ENCODE measurements at places on chromosomes 11 and 22.

GRCh38 chr11:13635804-13636203, 32.7 kb upstream of the FAR1 start:
- DNase-seq = no peak

GRCh38 chr11:4763096-4763495, 6.6 kb downstream of the OR51F1 start:
- DNase-seq = no peak

DNA sequence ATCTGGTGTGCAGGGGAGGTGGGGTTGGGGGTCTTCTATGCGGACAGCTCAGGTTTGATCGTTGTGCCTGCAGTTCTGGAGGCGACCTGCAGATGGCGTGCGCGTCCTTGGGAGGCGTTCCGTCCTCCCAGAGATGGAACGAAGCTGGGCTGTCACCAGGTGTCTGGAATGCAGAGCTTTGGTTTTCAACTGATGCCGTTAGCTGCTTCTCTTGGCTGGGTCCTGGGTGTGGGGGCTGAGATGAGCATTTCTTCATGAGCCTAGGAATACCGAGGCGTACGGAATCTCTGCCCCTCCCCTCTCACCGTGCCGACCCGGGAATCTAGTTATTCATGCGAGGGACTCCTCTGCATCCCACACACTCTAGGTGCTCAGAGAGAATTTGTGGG, 98.6 kb downstream of the CEP164 start:
- DNase-seq = peak; percentile 77

DNA sequence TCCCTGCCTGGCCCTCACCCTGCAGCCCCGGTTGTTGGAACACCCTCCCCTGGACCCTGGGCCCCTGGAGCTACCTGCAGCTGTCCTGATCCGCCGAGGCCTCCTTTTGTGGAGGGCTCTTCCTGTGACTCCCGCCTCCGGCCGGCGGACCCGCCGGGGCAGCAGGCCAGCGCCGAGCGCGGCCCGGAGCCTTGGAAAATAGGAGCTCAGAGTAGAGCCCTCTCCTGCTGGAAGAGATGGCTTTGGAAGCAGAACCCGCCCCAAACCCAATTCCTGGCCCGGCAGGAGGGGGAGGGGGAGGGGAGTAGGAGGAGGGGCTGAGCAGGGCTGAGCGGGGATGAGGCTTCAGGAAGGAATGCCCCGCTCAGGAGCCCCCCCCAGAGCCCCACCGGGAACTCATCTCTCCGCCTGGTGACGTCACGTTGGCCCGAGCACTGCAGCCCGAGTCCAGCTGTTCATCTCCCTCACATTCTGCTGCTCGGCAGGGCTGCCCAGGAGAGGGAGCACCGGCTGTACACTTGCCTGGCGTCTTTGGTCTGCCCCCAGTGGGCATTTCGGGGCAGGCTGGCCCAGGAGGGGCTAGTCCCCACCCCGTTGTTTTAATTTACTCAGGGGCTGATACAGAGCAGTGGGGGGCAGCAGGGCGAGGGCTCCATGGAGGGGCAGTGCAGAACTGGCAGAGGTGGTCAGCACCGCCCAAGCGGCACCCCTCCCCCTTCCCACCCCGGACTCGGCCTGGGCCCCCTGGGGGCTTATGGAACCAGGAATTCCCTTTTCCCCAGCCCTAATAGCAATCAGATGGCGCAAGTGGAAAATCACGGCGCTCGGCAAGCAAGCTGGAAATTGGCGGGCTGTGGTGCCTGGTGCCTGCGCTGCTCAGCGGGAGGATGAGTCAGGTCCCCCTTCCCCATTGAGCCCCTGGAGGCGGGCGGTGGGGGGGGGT, at the start of gene MRGPRF:
Gene MRGPRF (minus strand): TSS at position 238 of the 943 bp plus-strand sequence. CDS start 3,345 bp downstream, outside the sequence.
- no peak for DNase-seq

DNA sequence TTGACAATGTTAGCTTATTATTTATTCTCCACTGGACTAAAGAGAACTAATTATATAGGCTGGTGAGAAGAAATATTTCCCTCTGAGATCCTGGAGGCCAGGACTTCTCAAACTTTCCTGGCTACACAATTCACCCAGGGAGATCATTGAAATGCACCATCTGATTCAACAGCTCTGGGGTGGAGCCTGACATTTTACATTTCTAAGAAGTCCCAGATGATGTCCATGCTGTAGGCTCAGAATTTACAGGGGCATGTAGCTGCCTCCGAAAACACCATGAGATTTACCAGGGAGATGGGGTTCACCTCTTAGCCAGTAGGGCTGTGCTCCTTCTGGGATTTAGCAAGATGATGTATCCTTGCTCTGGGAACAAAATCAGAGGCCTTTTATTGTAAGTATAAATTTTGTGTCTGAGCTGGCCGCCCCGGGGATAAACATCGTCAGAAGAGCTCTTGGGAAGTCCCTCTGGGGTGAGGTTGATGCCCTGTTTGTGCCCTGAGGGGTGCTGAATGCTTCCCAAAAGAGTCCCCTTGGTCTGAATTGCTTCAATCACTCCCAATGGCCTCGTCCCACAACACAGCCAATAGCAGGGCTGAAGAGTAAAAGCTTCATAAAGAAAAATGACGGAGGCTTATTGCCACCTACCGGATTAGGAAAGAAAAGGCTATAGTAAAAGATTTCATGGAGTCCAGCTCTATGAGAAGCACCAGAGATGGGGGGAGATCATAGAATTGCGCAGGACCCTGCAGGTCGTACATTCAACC, 33.4 kb upstream of the API5 start:
- no peak for DNase-seq

GRCh38 chr11:32052215-32052614, 38.7 kb upstream of the RCN1 start:
- DNase-seq = peak; percentile 42

GRCh38 chr11:12800032-12800671, 125.9 kb downstream of the TEAD1 start:
- no peak for DNase-seq

DNA sequence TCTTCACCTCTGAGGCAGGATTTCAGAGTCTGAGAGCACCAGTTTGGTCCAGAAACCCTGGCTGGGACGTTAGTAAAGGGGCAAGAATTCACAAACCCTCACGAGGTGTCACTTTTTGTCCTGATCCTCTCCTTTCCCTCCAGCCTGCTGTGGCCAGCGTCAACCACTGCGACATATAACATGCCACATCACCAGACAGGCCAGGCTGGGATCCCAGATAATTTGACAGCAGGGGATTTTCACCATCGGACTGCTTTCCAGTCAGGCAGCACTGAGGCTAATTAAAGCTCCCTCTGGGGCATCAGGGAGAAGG, 36.8 kb upstream of the RBFOX2 start:
- no peak for DNase-seq

GRCh38 chr22:38706101-38706900, 557 bp downstream of the GTPBP1 start:
- DNase-seq = peak; percentile 62

DNA sequence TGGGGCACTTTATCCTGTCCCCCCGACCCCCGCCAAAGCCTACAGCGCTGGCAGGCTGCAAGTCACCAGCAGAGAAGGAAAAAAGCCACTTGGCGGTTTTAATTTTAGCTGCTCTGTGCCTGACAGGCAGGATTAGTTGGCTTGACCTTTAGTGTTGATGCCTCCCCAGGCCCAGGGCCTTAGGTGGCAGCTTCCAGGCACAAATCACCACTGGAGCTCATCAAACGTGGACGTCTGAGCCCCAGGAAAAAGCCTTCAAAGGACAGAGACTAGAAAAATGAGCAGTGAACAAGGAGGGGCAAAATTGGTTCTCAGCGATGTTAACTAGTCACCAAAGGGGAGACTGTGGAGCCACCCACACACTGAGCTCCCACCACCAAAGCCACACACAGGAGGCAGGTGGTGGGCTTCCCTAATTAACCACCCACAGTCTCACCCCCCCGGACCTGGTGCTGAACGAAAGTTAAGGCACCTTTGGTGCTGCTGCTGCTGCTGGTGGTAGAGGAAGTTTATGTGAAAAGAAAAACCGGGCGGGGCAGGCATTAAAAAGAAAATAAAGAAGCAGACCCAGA, 4.4 kb upstream of the PYGM start:
- DNase-seq = no peak

DNA sequence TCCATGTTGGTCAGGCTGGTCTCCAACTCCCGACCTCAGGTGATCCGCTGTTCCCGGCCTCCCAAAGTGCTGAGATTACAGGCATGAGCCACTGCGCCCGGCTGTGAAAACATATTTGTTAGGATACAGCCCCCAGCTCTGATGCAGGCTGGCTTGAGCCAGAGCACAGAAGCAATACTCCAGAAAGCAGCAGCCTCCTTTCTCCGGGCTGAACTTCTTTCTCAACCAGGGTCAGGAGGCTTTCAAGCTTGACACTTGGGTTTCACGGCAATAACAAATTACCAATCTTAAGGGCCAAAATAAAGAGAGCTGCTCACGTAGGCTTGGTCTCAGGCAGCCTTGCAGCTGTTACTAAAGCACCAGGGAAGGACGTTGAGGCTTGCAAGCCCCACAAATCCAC, 10.8 kb upstream of the CECR2 start:
- no peak for DNase-seq

DNA sequence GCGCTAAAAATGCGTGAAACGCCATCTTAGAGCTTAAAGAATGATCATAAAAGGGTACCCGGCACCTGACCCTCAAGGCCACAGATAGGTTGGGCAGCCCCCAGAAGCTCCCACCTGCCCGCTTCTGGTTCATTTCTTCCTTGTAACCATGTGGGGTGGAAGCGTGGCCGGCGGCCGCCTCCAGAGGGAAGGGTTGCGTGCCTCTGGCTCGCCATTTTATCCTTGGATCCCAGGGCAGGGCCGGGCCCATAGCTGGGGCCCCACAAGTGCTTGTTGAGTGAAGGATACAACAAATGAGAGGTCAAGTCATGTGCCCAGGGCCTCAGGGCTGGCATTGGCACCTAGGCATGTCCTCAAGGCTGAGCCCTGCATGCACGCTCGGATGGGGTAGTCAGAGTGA, 5.9 kb downstream of the PCNX3 start:
- DNase-seq = no peak

DNA sequence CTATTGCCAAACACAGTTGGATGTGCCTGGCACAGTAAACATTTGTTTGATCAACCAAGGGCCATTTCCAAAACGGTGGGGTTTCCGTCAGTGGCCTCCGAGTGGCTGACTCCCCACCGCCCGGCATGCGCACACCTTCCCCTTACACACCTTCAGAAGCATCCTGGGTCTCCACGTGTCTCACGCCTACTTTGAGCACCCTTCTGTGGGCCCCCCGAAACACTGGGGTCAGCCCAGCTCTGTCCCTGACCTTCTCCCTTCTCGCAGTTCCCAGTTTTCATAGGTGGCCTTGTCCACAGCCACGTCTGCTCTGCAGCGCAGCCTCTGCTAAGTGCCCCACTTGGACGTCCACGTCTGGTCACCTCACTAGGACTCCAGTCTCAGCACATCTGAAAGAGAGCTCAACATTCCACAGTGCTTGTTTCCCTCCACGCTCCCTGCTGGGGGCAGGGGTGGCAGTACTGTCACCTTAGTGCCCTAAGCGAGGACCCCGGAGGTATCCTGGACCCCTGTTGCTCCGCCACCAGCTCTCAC, 13.2 kb upstream of the SHANK2 start:
- no peak for DNase-seq

GRCh38 chr11:113949891-113950290, 25.0 kb upstream of the HTR3A start:
- no peak for DNase-seq

- no peak for DNase-seq
Measured at GRCh38 chr22:26287382-26288225, 118.3 kb downstream of the SEZ6L start.

- DNase-seq = no peak
Measured at GRCh38 chr22:21933910-21934309, 18.7 kb downstream of the PPM1F start.

- DNase-seq = no peak
Measured at GRCh38 chr22:17866127-17866526, 91.9 kb upstream of the BID start.

- DNase-seq = no peak
Measured at GRCh38 chr11:128965485-128965884, 22.8 kb upstream of the TP53AIP1 start.

- no peak for DNase-seq
Measured at GRCh38 chr11:33452836-33453624, 195.8 kb downstream of the HIPK3 start.

DNA sequence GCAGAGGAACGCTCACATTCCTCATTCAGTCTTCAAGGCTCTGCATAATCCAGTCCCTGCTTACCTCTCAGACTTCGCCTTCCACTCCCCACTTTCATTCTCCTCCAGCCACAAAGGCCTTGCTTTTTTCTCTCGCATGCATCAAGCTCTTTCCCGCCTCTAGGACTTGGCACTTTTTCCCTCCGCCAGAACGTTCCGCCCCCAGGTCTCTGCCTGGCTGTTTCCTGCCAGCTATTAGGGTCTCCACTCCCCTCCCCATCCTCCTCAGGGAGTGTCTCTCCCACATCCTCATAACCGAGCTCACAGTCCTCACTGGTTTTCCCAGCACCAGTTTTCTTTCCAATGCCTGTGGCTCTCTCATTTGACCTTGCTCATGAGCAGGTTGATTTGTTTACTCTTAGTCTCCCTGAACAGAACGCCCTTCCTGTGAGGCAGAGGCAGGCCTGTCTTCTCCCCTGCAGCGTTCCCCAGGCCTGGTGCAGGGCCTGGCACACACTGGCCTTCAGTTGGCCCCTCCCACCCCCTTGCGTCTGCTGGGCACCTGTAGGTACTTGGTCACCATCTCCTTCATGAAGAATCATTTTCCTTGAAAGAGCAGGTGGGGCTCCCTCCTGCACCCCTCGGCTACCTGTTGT, 75.2 kb downstream of the RTL6 start:
- no peak for DNase-seq
